ENCODE measurements at places on chromosomes 11 and 22. TPM values are rescaled to one million over a fixed set of nuclear protein-coding genes. Genes with fewer than 3 reads are reported as not detected.

MCAM gene
- 11.8 TPM for total RNA-seq

LINC01488 gene
- 0.05 TPM for total RNA-seq

NCAM1 gene
- not detected for total RNA-seq

SEC14L6 gene
- total RNA-seq = 0.03 TPM

ZP1 gene
- total RNA-seq = 0.09 TPM

FJX1 gene
- total RNA-seq = 40.0 TPM

MIOX gene
- total RNA-seq = not detected

CELSR1 gene
- total RNA-seq = 28.7 TPM

CARNS1 gene
- 0.29 TPM for total RNA-seq

PHOX2A gene
- total RNA-seq = not detected

CNIH2 gene
- total RNA-seq = 1.6 TPM

CARD16 gene
- 0.23 TPM for total RNA-seq

SERPING1 gene
- 0.78 TPM for total RNA-seq

DTX4 gene
- 4.8 TPM for total RNA-seq

ALG8 gene
- 62.8 TPM for total RNA-seq

CD6 gene
- total RNA-seq = 0.15 TPM

DYNC2H1 gene
- 6.5 TPM for total RNA-seq

MAML2 gene
- 2.4 TPM for total RNA-seq

ART1 gene
- total RNA-seq = not detected

OR52I2 gene
- not detected for total RNA-seq

CEND1 gene
- total RNA-seq = 2.5 TPM

BAD gene
- 99.9 TPM for total RNA-seq

ST14 gene
- total RNA-seq = 0.06 TPM

SLC16A8 gene
- total RNA-seq = not detected

MMP27 gene
- total RNA-seq = not detected

ARHGEF17 gene
- total RNA-seq = 11.5 TPM

MPZL3 gene
- 0.29 TPM for total RNA-seq

SH3BP1 gene
- total RNA-seq = 2.0 TPM

POU2F3 gene
- not detected for total RNA-seq

PDXP gene
- 18.7 TPM for total RNA-seq

PIWIL4 gene
- 0.07 TPM for total RNA-seq

ILK gene
- total RNA-seq = 121 TPM

SHANK2 gene
- 8.0 TPM for total RNA-seq

PLCB3 gene
- total RNA-seq = 16.6 TPM

MS4A4A gene
- total RNA-seq = not detected

SCN2B gene
- total RNA-seq = not detected

OR56A1 gene
- total RNA-seq = not detected

RFPL3 gene
- total RNA-seq = not detected

UBQLNL gene
- not detected for total RNA-seq

Data from A549 treated with CORT108297 at 1 μM for 4 hours (cell line).